ENCODE measurements at places on chromosomes 5 and 9. TPM values are rescaled to one million over a fixed set of nuclear protein-coding genes. Genes with fewer than 3 reads are reported as not detected.

DMRTA1 gene
- 0.53 TPM for total RNA-seq

WNT8A gene
- not detected for total RNA-seq

CCDC187 gene
- 0.13 TPM for total RNA-seq

GNA14 gene
- 8.0 TPM for total RNA-seq

Data from sciatic nerve (tissue), 2 donors.